ENCODE measurements at places on chromosomes 3 and 15.

- DNase-seq = no peak
Measured at GRCh38 chr15:29835301-29835700, 13.0 kb upstream of the TJP1 start.

DNA sequence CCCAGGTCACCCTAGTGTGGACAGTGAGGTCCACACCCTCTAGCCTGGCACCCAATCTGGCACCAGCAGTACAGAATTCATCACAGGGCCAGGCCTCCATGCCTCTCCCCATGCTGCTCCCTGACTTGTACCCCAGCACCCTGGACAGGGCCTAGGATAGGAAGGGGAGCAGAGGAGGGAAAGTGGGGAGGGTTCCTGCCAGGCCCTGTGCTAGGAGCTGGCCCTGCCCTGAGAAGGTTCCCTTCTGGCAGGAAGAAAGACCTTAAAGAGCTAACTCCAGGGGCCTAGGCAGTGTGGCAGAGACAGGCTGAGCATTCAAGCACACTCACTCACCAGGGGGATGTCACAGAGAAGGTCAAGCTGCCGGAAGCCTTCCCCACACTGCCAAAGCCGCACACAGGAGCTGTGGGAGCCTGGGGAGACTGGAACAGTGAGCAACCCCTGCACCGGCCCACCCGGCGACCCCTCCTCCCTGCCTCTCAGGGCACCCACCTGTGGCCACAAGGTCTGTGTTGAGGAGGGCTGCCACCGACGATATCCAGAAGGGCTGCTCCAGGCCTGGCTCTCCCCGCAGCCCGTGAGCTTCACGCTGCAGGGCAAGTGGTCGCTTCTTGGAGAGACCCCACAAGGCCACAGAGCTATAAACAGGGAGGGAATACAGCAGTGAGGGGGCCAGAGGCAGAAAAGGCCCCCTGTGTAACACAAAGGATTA lies 7.4 kb downstream of the RRP9 start:
- no peak for DNase-seq

DNA sequence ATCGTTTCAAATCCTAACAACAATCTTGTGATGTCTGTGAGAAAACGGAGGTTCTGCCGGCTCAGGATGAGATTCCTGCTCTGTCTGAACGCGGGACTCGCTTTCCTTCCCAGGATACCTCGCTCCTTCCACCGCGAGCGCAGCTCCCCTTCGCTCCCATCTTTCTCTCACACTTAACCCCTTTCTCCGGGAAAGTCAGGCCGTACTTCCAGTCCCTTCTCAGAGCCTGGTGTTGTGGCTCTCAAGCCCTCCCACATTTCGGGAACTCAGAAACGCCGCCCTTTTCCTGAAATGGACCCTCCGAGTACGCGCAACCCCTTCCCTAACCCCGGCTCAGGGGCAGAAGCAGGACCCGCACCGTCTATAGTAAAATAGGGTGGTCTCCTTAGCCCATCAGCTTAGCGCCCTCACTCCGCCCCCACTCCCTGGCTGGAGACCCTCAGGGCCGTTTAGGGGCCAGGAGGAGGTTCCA lies 378 bp upstream of the FEM1B start:
- peak; percentile 27 for DNase-seq

GRCh38 chr3:97089621-97090020 lies 275.2 kb downstream of the EPHA6 start:
- no peak for DNase-seq

DNA sequence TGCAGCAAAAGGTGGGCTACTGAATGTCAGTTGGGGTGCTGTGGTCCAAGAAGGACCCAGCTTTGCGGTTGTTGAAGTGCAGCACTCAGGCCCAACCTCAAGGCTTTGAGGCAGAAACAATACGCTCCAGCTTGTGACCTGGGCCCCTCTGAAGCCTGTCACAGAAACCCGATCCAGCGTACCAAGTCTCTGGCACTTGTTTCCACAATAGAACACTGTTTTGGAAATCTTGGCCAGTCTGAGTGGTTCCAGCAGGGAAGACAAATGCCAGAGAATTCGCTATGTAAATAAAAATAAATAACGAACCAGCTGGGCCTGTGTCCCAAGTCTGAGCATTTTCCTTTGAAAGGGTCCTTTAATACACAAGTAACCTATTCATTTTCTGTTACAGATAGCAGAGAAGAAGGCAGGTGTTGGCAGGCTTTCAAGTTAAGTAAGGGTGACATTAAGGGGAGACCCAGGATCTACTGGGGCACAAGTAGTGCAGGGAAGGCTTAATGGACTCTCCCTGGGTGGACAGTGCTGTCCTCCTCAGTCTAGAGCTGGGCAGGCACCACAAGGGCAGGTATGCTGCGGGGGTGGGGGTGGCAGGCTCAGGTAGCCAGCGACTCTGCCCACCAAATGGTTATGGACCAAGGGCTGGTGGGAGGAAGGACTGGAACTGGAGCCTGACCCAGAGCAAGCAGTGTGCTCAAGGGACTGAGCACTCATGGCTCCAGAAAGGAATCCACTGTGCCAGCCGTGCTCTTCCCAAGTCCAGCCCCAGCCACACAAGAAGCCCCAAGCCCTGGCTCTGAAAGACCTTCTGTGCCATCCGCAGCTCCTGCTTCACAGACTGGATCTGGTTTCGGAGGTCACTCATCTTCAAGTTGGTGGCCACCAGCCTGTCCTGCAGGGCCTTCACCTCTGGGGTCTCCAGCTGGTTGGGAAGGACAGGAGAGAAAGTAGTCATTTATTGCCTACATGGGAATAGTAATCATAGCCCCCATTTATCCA lies 26.3 kb downstream of the CCDC13 start:
- DNase-seq = no peak

All from glomerular endothelial cell (primary cell).